Neural crest cell (in vitro differentiated cells): ENCODE measurements at places on chromosomes 1 and 21. TPM values are rescaled to one million over a fixed set of nuclear protein-coding genes. Genes with fewer than 3 reads are reported as not detected.

GRCh38 chr1:6068073-6068472, 22.4 kb downstream of the KCNAB2 start:
- H3K4me1 ChIP-seq = no peaks in the 10 kb centered on the region
- no peak overlapping the region for H3K4me3 ChIP-seq
- H3K36me3 ChIP-seq = no peaks in the 10 kb centered on the region
- no peak for DNase-seq
- no peak overlapping the region for H3K27ac ChIP-seq
- H3K27me3 ChIP-seq = no peaks in the 10 kb centered on the region

DNA sequence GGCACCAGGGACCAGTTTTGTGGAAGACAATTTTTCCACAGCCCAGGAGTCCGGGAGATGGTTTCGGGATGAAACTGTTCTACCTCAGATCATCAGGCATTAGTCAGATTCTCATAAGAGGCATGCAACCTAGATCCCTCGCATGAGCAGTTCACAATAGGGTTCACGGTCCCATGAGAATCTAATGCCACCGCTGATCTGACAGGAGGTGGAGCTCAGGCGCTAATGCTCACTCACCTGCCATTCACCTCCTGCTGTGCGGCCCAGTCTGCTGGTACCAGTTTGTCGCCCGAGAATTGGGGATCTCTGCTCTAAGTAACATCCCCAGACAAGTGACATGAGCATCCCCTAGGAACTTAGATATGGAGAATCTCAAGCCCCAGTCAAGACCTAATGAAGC, 180.7 kb downstream of the COQ8A start:
- H3K27me3 ChIP-seq = no peaks in the 10 kb centered on the region
- DNase-seq = no peak
- no peak overlapping the region for H3K4me3 ChIP-seq
- H3K36me3 ChIP-seq = peaks cover 5% of the 10 kb centered on the region

DNA sequence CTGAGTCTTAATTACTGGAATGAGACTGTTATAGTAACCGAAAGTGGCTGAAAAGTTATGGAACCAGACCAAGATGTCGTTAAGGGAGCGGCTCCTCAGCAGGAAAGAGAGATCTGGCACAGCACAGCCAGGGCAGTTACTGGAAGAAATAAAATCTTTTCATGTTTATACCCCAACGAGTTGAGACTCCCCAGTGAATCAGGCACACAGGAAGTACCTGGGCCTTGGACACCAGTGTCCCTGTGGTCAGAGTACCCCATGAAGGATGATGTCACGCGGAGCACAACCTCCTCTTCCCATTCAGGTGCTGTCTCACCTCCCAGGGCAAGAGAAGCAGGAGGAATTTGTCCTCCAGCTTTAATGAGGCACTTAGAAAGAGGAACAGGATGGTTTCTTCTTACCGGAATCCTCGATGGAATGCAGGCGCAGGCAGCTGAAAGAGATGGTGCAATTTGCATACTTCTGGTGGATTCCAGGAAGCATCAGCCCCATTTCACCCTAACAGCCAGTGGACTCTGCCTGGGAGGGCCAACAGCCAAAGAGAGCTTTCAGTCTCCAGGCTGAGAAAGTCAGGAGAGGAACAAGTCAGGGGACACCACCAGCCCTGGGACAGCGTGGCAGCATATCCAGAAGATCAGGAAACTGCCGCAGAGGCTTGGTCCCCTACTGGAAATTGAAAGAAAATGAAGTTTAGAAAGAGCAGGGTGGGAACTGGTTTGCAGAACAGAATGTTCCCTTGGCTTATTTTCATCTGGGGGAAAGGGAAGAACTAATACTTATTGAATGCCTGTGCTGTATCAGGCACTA, 35.9 kb upstream of the CTTNBP2NL start:
- no peak overlapping the region for H3K4me3 ChIP-seq
- H3K27me3 ChIP-seq = peaks cover 44% of the 10 kb centered on the region
- no peaks in the 10 kb centered on the region for H3K4me1 ChIP-seq
- no peak for DNase-seq

- peaks cover 9% of the 10 kb centered on the region for H3K27me3 ChIP-seq
- peaks cover 13% of the 10 kb centered on the region for H3K4me1 ChIP-seq
- H3K4me3 ChIP-seq = no peak overlapping the region
- no peaks in the 10 kb centered on the region for H3K36me3 ChIP-seq
- H3K27ac ChIP-seq = no peak overlapping the region
Observed at GRCh38 chr1:15026117-15026489, 127.4 kb upstream of the TMEM51 start.

Gene LRRIQ3
- 0.35 and 0.57 TPM in 2 replicates for total RNA-seq

Gene TGFBR3
- 14.7 and 15.1 TPM in 2 replicates for total RNA-seq

Gene PRKCZ
- total RNA-seq = 8.6 and 10.6 TPM in 2 replicates

Gene AVPR1B
- total RNA-seq = not detected in 2 replicates

Gene SLC9C2
- 0.12 TPM in 1 of 2 replicates, not detected in the other for total RNA-seq
